ENCODE measurements at places on chromosomes 1 and 21. TPM values are rescaled to one million over a fixed set of nuclear protein-coding genes. Genes with fewer than 3 reads are reported as not detected.

Gene GRIK1
- not detected for total RNA-seq

Gene UBASH3A
- total RNA-seq = 83.7 TPM

Gene MR1
- 37.4 TPM for total RNA-seq

Gene PSRC1
- total RNA-seq = 34.5 TPM

Gene PYHIN1
- 25.2 TPM for total RNA-seq

Gene CLCNKA
- not detected for total RNA-seq

Gene TNNI3K
- 0.40 TPM for total RNA-seq

Gene CR2
- not detected for total RNA-seq

DNA sequence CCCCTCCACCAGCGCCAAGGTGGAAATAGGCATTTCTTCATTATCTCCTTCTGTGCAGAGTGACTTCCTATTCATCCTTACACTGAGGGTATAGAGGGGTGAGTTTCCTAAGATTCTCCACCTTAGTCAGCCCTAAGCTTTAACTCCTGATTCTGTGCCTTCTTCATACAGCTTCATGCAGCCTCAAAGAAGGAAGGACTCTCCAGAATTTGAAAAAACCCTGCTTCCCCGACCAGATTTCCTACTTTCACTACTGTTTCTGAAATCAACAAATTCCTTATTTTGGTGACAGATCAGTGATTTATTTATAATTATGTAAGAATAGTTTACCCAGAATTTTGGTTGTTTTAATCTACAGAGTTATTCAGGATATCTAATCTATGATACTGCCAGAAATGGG, 28.6 kb downstream of the GFI1 start:
- H3K27ac ChIP-seq = no peak overlapping the region
- H3K4me3 ChIP-seq = no peak overlapping the region
- no peaks in the 10 kb centered on the region for H3K27me3 ChIP-seq
- peaks cover 35% of the 10 kb centered on the region for H3K4me1 ChIP-seq
- peaks cover 2% of the 10 kb centered on the region for H3K36me3 ChIP-seq

DNA sequence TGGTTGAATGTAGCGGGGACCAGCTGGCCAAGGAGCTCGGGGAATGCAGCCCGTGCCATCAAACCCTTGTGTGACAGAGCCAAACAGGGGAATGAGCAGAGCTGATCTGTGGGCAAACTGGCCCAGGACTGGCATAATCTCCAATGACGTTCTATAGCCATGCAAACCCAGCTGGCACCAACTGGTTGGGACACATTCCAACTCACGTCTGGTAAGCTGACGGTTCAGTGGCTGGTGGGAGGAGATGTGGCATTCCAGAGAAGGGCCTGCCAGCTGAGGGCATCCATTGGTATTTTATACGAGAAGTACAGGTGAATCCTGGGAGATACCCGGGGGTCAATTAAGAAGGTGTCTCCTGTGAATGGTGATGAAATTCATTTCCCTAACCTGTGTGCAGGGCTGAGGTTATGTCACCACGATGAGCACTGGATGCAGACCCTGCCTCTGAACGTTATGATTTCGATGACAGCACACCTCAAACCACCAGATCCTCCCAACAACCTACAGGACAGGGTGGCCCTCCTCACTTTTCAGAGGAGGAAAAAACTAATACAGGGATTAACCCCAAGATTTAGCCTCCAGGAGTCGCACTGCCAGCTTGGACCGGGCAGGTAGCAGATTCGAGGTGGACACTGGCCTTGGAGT, 39.0 kb upstream of the RUNX3 start:
- peaks cover 72% of the 10 kb centered on the region for H3K4me1 ChIP-seq
- H3K27me3 ChIP-seq = no peaks in the 10 kb centered on the region
- peaks cover 12% of the 10 kb centered on the region for H3K36me3 ChIP-seq
- no peak overlapping the region for H3K27ac ChIP-seq

GRCh38 chr1:27410709-27411108, 18.3 kb downstream of the GPR3 start:
- DNase-seq = no peak
- H3K36me3 ChIP-seq = peaks cover 68% of the 10 kb centered on the region

- no peak for DNase-seq
- no peaks in the 10 kb centered on the region for H3K27me3 ChIP-seq
- no peak overlapping the region for H3K27ac ChIP-seq
- H3K4me1 ChIP-seq = no peaks in the 10 kb centered on the region
These were observed 58.9 kb upstream of the ARTN start for GRCh38 chr1:43874716-43875115.

GRCh38 chr1:8317647-8318381, at the start of gene SLC45A1:
Gene SLC45A1 (plus strand): TSS chr1:8318114. CDS start chr1:8324330, 6,216 bp downstream.
- no peaks in the 10 kb centered on the region for H3K36me3 ChIP-seq
- H3K4me3 ChIP-seq = peak within 1 kb of the TSS; percentile 63
- DNase-seq = peak; percentile 75
- H3K27ac ChIP-seq = no peak within 1 kb of the TSS
- H3K4me1 ChIP-seq = peaks cover 18% of the 10 kb centered on the region

DNA sequence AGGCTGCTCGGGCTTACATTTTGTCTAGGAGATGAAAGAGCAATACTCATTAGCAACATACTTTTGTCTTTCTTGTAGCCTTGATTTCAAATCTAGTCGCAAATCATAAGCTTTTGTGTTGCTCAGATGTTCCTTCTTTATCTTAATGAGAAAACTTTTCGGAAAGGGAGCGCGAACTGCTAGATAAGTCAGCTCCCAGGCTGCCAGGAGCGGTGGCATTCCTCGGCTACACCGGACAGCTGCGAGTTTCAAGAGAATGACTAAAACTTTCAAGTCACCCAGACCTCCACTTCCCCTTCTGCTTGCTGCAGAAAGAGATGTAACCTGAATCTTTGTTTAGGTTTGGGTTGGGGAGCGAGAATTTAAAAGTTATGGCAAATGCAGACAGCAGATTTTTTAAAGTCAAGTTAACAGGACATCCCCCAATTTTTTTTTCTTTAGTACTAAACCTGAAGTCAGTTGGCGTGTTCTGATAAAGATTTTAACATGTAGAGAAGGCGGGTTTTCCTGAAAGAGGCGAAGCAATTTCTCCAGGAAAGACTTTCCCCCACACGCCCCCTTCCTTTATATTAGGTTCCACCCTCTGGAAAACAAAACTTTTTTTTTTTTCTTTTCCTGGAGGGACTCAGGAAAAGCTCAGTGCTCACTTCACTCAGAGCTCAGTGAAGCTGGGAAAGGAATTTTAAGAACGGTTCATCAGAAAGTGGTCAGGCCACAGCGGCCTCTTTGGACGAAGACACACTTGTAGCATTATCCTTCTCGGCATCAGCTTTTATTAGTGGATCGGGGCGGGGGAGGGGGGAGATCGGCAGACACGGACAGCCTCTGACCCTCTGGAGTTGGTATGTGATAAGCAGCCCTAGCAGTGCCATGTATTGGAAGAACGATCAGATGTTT, at the start of gene LHX8:
Gene LHX8, plus strand, starts transcription at position 639 of the 897 bp plus-strand sequence. CDS start 2,227 bp downstream, outside the sequence.
- H3K4me3 ChIP-seq = peak within 1 kb of the TSS; percentile 71
- H3K36me3 ChIP-seq = peaks cover 11% of the 10 kb centered on the region
- peak within 1 kb of the TSS; percentile 58 for H3K27ac ChIP-seq
- peaks cover 93% of the 10 kb centered on the region for H3K27me3 ChIP-seq
- H3K4me1 ChIP-seq = peaks cover 11% of the 10 kb centered on the region

DNA sequence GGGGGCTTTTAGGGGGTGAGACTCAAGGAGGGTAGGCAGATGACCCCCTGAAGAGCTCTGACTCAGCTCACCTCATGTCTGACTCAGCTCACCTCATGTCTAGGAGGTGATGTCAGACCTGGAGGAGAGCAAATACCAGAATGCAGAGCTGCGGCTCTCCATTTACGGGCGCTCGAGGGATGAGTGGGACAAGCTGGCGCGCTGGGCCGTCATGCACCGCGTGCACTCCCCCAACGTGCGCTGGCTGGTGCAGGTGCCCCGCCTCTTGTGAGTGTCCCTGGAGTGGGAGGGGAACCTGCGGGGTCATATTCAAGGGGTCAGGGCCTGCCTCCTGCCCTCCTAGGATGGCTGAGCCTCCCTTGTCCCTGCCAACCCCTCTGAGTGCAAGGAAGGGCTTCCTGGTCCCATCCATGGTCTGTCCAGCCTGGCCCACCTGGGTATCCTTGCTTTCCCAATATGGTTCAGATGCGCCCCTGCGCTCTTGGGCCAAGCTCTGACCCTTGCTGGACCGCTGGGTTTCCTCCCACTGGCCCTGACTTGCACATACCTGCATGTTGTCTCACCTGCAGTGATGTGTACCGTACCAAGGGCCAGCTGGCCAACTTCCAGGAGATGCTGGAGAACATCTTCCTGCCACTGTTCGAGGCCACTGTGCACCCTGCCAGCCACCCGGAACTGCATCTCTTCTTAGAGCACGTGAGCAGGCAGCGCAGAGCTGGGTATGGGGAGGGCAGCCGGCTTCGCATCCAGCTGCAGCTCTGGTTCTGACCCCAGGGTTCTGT, 9.1 kb downstream of the AMPD2 start:
- no peaks in the 10 kb centered on the region for H3K27me3 ChIP-seq
- peak overlapping the region; percentile 62 for H3K27ac ChIP-seq
- H3K4me1 ChIP-seq = peaks cover 20% of the 10 kb centered on the region

Data from activated CD4-positive, alpha-beta T cell treated with anti-CD3 and anti-CD28 coated beads, Interleukin-2, amount 10 ng/mL, durations not matched to agents 7 days and 5 days (primary cell).